ENCODE measurements at places on chromosomes 6 and 20. TPM values are rescaled to one million over a fixed set of nuclear protein-coding genes. Genes with fewer than 3 reads are reported as not detected.
A peak's percentile ranks its signal among the peaks of the same experiment; 100 is the strongest.

The DEFB124 gene
- polyA plus RNA-seq = 0.26 TPM

DNA sequence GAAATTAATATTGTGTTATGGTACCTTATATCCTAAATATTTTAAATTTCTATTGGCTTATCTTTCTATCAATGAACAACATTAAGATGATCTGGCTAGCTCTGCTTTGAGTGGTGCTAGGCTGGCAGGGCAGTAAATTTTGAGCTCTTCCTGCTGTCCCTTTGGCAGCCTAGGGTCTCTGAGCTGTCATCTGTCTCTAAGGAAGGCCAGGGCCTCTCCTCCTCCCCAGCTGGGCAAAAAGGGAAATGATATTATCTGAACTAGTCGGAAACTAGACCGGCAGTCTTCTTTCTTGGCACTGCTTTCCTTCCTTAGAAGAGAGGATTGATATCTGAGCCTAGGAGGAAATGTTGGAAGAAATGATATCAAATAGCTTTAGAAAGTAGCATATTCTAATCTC, 176.7 kb upstream of the BTBD3 start:
- H3K27ac ChIP-seq = no peak overlapping the region
- H3K27me3 ChIP-seq = no peaks in the 10 kb centered on the region
- no peaks in the 10 kb centered on the region for H3K4me1 ChIP-seq

GRCh38 chr20:53712212-53712977, 118.8 kb upstream of the ZNF217 start:
- H3K4me3 ChIP-seq = no peak overlapping the region
- no peak overlapping the region for H3K27ac ChIP-seq
- no peaks in the 10 kb centered on the region for H3K27me3 ChIP-seq
- no peaks in the 10 kb centered on the region for H3K36me3 ChIP-seq

The ID4 gene
- 4.9 TPM for polyA plus RNA-seq

The CDH4 gene
- polyA plus RNA-seq = not detected

DNA sequence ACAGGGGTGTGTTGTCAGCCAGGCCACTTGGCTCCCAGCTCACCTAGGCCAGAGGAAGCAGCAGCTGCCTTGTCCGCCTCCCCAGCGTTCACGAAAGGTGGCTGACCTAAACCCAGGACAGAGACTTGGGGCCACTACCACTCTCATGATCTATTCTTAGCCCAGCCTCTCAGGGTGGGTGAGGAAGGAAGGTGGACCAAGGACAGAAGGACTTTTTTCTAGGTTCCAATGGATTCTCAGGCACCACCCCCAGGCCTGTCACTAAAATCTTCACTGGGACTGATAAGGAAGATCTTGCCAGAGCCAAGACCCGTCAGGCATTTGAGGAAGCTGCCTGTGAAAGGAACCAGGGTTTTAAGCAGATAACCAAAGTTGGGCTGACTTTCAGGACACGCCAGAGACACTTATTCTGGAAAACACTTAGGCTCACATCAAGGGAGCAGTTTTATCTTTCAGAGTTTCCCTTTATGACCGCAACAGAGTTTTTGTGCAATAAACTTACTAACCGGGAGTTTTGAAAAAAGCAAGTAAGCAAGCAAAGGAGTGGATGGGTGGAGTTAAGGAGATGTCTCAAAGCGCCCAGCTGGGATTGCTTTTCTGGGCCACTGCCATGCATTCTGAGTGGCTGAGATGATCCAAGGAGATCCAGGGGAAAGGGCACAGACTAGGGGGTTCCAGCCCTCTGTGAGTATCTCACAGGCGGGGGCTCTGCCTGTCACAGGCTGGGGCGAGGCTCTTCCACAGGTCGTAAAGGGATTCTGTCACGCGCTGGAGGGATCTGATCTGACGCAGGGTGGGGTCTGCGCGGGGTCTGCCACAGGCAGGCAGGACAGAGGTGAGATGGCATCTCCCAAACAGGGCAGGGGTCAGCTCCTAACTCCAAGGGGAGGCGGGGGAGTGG, 989 bp downstream of the FITM2 start:
- no peak for DNase-seq
- H3K27ac ChIP-seq = no peak overlapping the region
- peak overlapping the region; percentile 81 for H3K4me3 ChIP-seq
- H3K36me3 ChIP-seq = peaks cover 3% of the 10 kb centered on the region
- peaks cover 10% of the 10 kb centered on the region for H3K4me1 ChIP-seq
- no peaks in the 10 kb centered on the region for H3K27me3 ChIP-seq

The HSP90AB1 gene
- 1,069 TPM for polyA plus RNA-seq

GRCh38 chr20:57043091-57043490, 223.3 kb downstream of the BMP7 start:
- H3K36me3 ChIP-seq = no peaks in the 10 kb centered on the region
- H3K4me3 ChIP-seq = no peak overlapping the region
- peaks cover 30% of the 10 kb centered on the region for H3K27me3 ChIP-seq
- no peak overlapping the region for H3K27ac ChIP-seq

The INSM1 gene
- not detected for polyA plus RNA-seq

DNA sequence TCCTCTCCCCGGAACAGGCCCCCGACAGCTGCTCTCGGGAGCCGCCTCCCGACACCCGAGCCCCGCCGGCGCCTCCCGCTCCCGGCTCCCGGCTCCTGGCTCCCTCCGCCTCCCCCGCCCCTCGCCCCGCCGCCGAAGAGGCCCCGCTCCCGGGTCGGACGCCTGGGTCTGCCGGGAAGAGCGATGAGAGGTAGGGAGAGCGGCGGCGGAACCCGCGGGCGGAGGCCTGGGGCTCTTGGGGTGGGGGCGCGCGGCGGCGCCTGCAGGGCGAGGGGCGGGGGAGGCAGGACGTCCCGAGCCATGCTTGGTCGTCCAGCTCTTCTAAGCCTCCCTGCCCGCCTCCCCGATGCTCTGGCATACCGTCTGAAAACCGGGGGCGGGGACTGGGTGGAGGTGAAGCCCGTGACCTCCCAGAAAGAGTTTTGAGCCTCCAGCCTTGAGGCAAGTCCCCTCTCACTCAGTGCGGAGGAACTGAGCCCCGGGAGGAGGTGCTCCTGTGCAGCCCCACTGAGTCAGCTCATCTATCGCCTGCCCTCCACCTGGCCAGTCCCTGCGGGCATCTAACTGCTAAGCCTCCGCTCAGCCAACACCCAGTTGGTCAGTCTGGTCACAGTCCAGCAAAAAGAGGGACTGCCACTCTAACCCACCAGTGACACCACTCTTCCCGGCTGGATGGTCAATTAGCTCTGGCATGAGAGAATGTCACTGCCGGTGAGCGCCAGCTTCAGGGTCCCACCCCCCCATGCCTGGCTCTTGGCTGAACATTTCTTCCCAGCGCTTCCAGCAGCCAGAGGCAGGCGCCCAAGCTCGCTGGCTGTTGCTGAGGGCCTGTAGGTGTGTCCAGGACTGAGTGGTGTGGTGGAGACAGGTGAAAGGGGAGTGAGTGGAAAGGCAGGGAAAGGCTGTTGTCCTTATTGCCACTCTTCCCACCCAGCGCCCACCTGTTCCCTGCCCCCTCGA, 482 bp downstream of the DDR1 start:
- H3K4me1 ChIP-seq = peaks cover 31% of the 10 kb centered on the region
- peak overlapping the region; percentile 69 for H3K4me3 ChIP-seq

- H3K27me3 ChIP-seq = peaks cover 31% of the 10 kb centered on the region
- no peak overlapping the region for H3K27ac ChIP-seq
- H3K36me3 ChIP-seq = no peaks in the 10 kb centered on the region
- no peaks in the 10 kb centered on the region for H3K4me1 ChIP-seq
- no peak overlapping the region for H3K4me3 ChIP-seq
- no peak for DNase-seq
These were observed 9.5 kb upstream of the NXT1 start for GRCh38 chr20:23341073-23341472.

The MARCKS gene
- polyA plus RNA-seq = 54.4 TPM

The LRRC73 gene
- polyA plus RNA-seq = 0.89 TPM

- no peak overlapping the region for H3K4me3 ChIP-seq
- H3K27ac ChIP-seq = no peak overlapping the region
- H3K27me3 ChIP-seq = no peaks in the 10 kb centered on the region
- H3K36me3 ChIP-seq = no peaks in the 10 kb centered on the region
- no peak for DNase-seq
- H3K4me1 ChIP-seq = no peaks in the 10 kb centered on the region
These were observed 512.8 kb upstream of the CHD6 start for GRCh38 chr20:42130810-42131596.

GRCh38 chr6:132785936-132786335, 12.5 kb downstream of the SLC18B1 start:
- no peak overlapping the region for H3K4me3 ChIP-seq
- H3K27me3 ChIP-seq = peaks cover 21% of the 10 kb centered on the region
- no peaks in the 10 kb centered on the region for H3K36me3 ChIP-seq
- no peak overlapping the region for H3K27ac ChIP-seq
- H3K4me1 ChIP-seq = no peaks in the 10 kb centered on the region
- no peak for DNase-seq

The CPXM1 gene
- polyA plus RNA-seq = 58.3 TPM

- H3K4me1 ChIP-seq = peaks cover 3% of the 10 kb centered on the region
- DNase-seq = no peak
- H3K36me3 ChIP-seq = no peaks in the 10 kb centered on the region
These were observed 140.1 kb upstream of the SNX9 start for GRCh38 chr6:157682856-157683481.

GRCh38 chr20:49668181-49668877, 45.3 kb downstream of the B4GALT5 start:
- H3K4me3 ChIP-seq = no peak overlapping the region
- DNase-seq = no peak
- H3K36me3 ChIP-seq = no peaks in the 10 kb centered on the region

DNA sequence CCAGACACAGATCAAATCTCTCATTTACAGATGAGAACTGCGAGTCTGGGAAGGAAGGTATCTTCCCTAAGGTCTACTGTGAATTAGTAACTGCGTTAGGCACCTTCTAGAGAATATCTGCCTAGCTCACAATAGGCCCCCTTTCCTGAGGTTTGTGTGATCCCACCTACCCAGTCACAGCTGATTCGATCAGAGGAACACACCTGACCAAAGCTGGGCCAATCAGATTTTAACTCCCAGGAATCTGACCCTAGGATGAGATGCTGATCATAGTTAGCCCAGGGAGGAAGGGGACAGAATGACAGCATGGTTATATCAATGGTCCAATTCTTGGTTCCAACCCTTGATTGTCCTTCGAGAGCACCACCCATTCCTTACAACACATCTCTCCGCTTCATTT, 7.4 kb upstream of the CCDC167 start:
- H3K4me3 ChIP-seq = no peak overlapping the region
- H3K4me1 ChIP-seq = no peaks in the 10 kb centered on the region
- H3K27ac ChIP-seq = no peak overlapping the region
- H3K36me3 ChIP-seq = no peaks in the 10 kb centered on the region

The FAM83C gene
- not detected for polyA plus RNA-seq

The SLC35D3 gene
- polyA plus RNA-seq = 0.16 TPM

- peak overlapping the region; percentile 75 for H3K4me3 ChIP-seq
- no peaks in the 10 kb centered on the region for H3K27me3 ChIP-seq
- no peaks in the 10 kb centered on the region for H3K36me3 ChIP-seq
- H3K27ac ChIP-seq = peak overlapping the region; percentile 99
- no peak for DNase-seq
These were observed 91.1 kb upstream of the BTN3A2 start for GRCh38 chr6:26273673-26274588.

GRCh38 chr6:127606131-127606562, 29.2 kb downstream of the C6orf58 start:
- H3K4me3 ChIP-seq = no peak overlapping the region
- H3K4me1 ChIP-seq = no peaks in the 10 kb centered on the region
- DNase-seq = peak; percentile 17
- no peaks in the 10 kb centered on the region for H3K27me3 ChIP-seq

The GHRH gene
- polyA plus RNA-seq = not detected

DNA sequence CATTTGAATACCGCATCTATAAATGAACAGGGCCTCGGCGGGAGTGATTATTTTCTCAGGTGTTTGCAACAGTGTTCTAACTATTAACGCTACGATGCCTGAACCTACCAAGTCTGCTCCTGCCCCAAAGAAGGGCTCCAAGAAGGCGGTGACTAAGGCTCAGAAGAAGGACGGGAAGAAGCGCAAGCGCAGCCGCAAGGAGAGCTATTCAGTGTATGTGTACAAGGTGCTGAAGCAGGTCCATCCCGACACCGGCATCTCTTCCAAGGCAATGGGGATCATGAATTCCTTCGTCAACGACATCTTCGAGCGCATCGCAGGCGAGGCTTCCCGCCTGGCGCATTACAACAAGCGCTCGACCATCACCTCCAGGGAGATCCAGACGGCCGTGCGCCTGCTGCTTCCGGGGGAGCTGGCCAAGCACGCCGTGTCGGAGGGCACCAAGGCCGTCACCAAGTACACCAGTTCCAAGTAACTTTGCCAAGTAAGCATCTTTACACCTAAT, 70.9 kb downstream of the HFE start:
- peak overlapping the region; percentile 88 for H3K27ac ChIP-seq
- no peak for DNase-seq
- no peaks in the 10 kb centered on the region for H3K4me1 ChIP-seq
- H3K36me3 ChIP-seq = no peaks in the 10 kb centered on the region
- peak overlapping the region; percentile 73 for H3K4me3 ChIP-seq

The COL9A3 gene
- 1.3 TPM for polyA plus RNA-seq

The RIPOR3 gene
- polyA plus RNA-seq = 1.2 TPM

DNA sequence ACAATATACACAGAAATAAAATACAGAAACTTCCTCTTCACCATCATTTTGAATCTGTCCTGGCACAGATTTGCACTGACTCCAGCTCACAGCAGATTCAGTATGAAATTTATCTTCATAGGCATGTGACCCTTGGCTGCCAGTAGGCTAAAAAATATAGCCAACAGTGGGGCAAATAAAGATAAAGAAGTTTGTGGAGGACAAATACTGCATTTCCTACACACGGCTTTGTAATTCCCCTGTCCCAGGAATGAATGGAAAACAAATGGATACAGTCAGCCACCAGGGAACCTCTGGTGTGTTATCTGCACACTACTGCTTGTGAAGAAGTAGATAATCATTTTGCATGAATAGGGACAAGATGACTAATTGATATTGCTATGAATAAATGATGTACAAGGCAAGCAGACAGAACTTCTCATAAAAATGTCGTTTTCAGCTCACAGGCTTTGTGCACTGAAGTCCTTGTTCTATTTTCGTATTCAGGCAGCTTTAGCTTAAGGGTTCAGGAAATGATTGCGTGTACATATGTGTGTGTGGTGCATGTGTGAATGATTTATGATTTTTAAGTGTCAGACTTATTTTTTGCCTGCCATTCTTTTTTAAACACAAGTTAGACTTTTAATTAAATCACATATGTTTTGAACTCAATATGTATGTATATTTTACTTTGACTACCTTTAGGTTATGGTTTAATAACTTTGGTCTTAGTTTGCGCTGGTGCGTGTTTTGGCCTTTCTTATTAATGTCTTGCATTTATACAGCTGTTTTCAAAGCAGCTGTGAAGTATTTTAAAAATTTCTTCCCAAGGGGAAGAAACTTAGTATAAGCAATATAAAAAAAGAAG, 543.8 kb upstream of the JAG1 start:
- peaks cover 4% of the 10 kb centered on the region for H3K4me1 ChIP-seq
- H3K36me3 ChIP-seq = no peaks in the 10 kb centered on the region
- DNase-seq = no peak
- no peaks in the 10 kb centered on the region for H3K27me3 ChIP-seq
- H3K4me3 ChIP-seq = no peak overlapping the region

GRCh38 chr6:93974332-93974731, 555.0 kb upstream of the EPHA7 start:
- DNase-seq = no peak
- H3K36me3 ChIP-seq = no peaks in the 10 kb centered on the region
- no peaks in the 10 kb centered on the region for H3K27me3 ChIP-seq
- H3K27ac ChIP-seq = no peak overlapping the region
- no peak overlapping the region for H3K4me3 ChIP-seq
- H3K4me1 ChIP-seq = no peaks in the 10 kb centered on the region

The HLA-DQA2 gene
- not detected for polyA plus RNA-seq

- no peak for DNase-seq
- H3K4me3 ChIP-seq = no peak overlapping the region
- H3K36me3 ChIP-seq = no peaks in the 10 kb centered on the region
- no peaks in the 10 kb centered on the region for H3K27me3 ChIP-seq
These were observed 79.0 kb upstream of the RGS17 start for GRCh38 chr6:153210083-153210482.
